ENCODE measurements at places on chromosomes 4 and X.

- DNase-seq, result no peak
Measured at GRCh38 chr4:180057891-180058671, 2185.1 kb upstream of the TENM3 start.

DNA sequence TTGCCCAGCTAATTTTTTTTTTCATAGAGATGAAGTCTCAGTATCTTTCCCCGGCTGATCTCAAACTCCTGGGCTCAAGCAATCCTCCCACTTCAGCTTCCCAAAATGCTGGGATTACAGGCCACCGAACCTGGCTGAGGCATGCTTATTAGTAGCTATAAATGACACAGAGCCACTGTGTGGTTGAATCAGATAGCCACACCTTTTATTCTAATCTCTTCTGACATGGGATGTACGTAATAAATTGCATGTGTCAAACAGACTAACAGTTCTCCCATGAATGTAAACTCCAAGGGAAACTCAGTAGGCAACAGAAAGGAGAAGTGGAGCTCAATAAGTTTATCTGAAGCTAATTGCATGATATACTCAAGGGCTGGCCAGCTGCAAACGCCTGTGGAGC lies 139.8 kb upstream of the VCX3A start:
- no peak for DNase-seq

GRCh38 chr4:97645071-97645821 lies 498.0 kb downstream of the STPG2 start:
- no peak for DNase-seq

DNA sequence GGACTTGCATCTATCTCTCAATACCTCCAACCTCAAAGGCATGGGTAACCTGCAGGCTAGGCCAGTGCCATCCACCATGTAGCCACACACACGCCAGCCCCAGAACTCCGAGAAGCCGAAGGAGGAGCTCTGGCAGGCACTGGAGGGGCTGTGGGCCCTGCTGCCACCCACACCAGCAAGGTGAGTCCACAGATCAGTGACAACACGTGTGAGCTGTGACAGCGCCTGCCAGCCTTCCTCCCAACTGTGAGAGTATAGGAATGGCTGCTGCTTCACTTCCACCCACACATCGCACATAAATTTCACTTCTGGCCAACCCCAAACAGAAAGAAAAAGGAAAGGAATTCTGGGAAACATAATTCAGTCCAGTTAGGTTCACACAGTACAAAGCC lies 422.6 kb downstream of the BCOR start:
- DNase-seq, result no peak

- no peak for DNase-seq
Measured at GRCh38 chr4:17218786-17219185, 293.1 kb downstream of the QDPR start.

DNA sequence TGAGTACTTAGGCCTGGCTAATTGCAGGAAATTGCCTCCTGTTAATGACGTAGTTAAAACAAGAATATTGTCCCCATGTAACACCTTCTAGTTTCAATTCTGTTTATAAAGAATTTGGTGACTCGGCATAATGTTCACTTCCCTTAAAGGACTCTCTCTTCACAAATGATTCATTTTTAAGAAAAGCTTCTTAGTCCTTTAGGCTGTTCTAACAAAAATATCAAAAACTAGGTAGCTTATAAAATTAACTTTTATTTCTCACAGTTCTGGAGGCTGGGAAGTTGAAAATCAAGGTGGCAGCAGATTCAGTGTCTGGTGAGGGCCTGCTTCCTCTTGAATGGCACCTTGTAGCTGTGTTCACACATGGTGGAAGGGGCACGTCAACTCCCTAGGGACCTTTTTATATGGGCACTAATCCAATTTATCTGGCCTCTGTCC lies 23.8 kb downstream of the COL25A1 start:
- no peak for DNase-seq

GRCh38 chr4:2935762-2936743 lies 27.2 kb downstream of the NOP14 start:
- peak; percentile 91 for DNase-seq

DNA sequence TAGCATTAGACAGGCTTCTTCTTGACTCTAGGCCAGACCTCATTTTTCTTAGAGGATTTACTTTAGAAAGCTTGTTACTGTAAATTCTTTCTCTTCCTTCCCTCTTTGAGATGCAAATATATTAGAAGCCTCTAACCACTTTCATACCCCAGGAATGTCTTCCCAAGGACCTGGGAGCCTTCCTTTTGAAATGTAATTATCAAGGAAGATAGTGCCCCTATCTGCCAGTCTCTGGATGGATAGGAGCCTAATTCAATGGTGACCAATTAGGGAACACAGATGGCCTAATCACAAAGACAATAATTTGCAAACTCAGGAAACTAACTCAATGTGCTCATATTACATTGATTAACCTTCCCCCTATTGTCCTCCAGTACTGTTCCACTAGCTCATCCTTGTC lies 145.6 kb upstream of the DCAF8L1 start:
- no peak for DNase-seq

DNA sequence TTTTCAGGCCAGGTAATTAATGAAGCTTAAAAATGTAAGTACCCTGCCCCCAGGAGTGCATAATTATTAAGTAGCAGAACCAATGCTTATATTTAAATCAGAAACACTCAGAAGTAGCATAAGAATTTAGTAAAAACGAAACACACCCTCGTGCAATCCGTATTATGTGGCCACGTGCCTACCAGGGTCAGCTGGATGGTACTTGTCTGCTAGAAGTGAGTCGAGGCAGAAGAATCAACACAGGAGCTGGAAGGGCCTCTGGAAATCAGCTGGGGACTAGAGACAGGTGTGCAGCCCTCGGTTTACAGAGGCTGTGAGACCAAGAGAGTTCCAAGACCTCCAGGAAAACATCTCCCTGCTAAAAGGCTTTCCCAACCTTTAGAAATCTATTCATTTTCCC lies 559 bp upstream of the FAM47E start:
- DNase-seq, result no peak

GRCh38 chr4:56723659-56724230 lies 42.6 kb upstream of the HOPX start:
- no peak for DNase-seq

- DNase-seq, result no peak
Measured at GRCh38 chr4:139154952-139155557, 22.0 kb downstream of the ELF2 start.

GRCh38 chr4:954211-955020 lies 19.0 kb downstream of the DGKQ start:
- no peak for DNase-seq

DNA sequence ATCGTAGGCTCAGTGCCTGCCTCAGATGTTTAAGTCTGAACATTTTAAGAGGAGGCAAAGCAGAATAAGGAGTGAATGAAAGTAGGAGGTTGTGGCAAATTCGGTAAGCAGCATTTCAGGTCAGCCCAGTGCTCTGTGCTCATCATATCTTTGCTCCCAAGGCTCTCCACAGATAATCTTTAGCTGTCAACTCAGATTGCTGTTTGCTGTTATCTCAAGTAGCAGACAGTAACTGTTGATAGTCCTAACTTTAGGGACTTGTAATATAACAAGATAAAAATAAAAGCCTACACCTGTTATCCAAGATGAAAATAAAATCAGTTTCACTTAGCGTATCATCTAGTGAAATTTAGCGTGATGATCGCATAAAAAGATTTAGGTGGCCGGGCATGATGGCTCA lies 18.6 kb upstream of the CLTRN start:
- no peak for DNase-seq

- peak; percentile 85 for DNase-seq
Measured at GRCh38 chrX:14029425-14030173, at the start of gene GEMIN8. Gene GEMIN8, minus strand, starts transcription at chrX:14029892. Its CDS starts 8,414 bp downstream, at chrX:14021478.

All from EL (cell line).